Activated B cell treated with CpG ODN at 0.5 μM for 24 hours (primary cell): ENCODE measurements at places on chromosomes 12 and 14. TPM values are rescaled to one million over a fixed set of nuclear protein-coding genes. Genes with fewer than 3 reads are reported as not detected.

DNA sequence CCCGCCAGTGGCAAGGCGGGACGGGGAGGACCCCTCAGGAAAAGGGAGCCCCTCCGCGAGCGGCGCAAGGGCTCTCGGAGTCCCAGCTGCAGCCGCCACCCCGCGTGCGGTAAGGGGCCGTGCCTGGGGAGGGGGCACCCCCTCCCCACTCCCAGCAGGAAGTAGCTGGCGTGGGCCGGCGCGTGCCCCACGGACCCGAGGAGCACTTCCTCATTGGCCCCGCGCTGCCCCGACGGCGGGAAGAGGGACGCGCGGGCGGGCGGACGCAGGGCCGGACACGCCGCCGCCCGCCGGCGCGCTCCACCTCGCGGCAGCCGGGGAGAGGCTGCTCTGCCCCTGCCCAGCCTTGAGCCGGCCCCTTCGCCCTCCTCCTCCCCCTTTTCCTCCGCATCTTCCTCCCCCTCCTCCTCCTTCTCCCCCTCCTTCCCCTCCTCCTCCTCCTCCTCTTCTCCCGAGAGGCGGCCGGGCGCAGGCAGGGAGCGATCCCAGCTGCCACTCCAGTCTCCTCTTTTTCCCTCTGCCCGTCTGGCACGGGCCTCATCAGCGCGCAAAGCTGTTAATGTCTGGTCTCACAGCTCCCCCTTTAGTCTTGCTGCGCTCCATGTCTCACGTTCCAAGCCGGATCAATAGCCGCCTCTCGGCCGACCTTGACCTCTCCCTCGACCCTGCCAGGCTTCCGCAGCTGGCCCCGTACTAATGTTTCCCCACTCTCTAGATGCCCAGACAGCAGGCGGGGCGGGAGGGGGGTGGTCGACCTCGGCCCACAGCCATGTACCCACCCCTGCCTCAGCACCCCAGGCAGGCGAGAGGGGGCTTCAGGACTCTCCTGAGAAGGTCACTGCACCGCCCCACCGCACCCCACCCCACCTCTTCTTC lies 2.6 kb upstream of the BCL11B start:
- DNase-seq, result no peak

GRCh38 chr14:100325231-100325632 lies 2.1 kb downstream of the SLC25A47 start:
- no peak for DNase-seq

- DNase-seq, result no peak
These were observed 126.2 kb downstream of the CRADD start for GRCh38 chr12:93803424-93803807.

DNA sequence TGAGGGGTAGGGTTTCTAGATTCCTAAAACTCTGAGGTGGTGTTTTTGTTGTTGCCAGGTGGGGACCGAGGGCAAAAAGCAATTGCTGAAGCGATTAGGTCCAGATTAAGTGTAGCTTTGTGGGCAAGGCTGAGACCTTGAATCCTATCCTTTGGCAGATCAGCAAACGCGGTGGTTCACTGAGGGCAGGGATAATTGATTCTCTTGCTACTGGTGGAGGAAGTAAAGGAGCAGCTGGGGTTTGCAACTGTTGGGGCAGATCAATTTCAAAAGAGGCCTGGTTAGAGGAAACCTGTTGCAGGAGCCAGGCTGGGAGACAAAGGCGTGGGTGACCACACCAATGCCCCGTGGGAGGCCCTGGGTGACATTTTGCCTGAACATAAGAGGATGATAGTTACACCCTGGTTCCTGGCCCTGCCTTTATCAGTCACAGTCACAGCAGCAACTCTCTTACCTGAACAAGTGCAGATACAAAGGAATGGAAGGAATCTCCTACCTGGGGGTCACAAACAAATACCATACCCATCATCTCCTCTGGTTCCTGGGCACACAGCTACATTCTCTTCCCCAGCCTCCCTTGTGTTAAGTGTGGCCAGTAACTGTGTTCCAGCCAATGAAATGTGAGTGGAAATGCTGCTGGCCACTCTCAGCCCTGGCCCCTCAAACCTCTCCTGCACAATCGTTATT lies 43.3 kb upstream of the RASSF3 start:
- no peak for DNase-seq

- DNase-seq, result no peak
These were observed 14.1 kb downstream of the TEDC1 start for GRCh38 chr14:105505101-105505500.

DNA sequence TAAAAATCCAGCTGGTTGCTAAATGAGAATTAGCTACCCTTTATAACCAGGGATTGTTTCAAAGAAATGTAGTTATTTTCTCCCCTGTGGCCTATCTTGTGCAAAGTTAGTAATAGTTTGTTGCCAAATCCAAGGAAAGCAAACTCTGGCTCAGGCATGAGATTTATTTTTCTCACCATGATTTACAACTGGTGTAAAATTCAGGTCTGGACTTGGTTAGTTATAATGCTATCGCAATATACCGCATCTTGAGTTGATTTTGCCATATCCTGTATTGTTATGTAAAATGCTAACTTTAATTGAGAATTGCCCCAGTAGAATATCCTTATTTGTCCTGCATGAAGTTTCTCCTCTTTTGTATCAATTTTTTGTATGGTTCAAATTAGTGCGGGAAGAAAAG lies 135.5 kb downstream of the CRADD start:
- DNase-seq, result no peak

- DNase-seq, result no peak
These were observed 137.3 kb downstream of the CACNA1C start for GRCh38 chr12:2190085-2190484.

DNA sequence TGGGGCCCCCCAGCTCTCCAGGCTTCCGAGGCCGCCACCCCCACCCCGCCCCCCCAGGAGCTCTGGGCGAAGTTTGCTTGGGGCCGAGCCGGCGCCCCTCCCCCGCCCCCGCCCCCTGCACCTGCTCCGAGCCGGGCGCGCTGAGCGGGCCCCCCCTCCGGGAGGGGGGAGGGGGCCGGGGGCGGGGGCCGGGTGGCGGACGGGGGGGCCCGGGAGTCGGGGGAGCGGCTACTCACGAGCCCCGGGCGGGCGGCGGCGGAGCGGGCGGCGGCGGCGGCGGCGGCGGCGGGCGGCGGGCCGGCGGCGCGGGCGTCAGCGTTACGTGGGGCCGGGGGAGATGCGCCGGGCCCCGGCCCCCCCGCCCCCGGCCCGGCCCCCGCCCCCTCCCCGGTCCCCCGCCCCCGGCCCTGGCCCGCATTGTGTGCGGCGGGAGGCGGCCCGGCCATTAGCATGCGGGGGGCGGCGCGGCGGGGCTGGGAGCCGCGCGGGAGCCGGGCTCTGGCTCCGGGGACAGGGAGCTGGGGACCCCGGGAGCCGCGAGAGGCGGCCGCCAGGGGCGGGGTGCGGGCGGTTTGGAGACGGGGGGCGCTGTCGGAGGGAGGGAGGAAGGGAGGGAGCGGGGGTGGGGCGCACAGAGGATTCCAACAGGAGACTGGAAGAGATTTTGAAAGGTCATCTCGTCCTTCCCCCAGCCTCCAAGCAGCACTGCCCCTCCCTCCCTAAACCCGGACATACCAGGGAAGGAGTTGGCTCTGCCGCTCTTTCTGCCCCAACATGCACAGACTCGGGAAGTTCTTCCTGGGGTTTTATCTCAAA lies at the start of gene ZNF219:
Gene ZNF219 (minus strand): TSS at position 580 of the 816 bp plus-strand sequence. CDS start 5,064 bp downstream, outside the sequence.
- peak; percentile 43 for DNase-seq

GRCh38 chr12:100919116-100919515 lies 124.5 kb downstream of the ANO4 start:
- DNase-seq, result no peak

GRCh38 chr12:84660139-84660538 lies 252.5 kb downstream of the SLC6A15 start:
- no peak for DNase-seq

DNA sequence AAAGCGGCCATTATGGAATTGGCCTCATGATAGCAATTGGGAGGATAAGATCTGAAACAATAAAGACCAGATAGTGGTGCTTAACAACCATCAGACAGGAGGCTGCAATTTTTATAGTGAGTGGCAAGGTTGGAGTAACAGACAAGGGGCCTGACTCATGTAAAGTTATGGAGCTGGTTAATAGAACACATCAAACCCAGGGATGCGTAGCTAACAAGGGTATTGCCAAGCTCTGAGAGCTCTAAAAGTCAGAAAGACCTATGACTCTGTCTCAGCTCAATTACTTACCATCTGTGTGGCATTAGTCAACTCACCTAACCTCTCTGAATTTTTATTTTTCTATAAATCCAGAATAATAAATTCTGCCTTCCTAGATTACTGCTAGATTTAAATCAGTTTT lies 1731.5 kb upstream of the FLRT2 start:
- no peak for DNase-seq

DNA sequence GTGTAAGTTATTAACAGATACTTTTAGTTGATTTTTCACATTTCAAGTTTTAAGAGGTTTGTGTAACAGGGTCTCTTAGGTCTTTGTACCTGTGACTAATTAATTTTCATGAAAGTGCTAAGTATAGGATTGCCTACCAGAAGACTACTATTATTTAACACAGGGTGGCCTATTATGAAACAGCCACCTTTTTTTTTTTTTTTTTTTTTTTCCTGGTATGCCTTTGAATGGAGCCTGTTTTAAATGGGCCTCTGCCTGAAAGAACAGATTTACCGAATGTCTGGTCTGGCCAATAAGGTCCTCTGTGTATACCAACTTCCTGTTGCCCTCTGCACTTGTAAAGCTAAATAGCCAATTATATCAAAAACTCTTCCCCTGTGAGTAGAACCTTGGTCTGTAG lies 62.5 kb downstream of the SLC38A6 start:
- no peak for DNase-seq

Gene AVPR1A
- total RNA-seq, result not detected in 2 replicates

Gene FIGNL2
- 0.39 and 0.69 TPM in 2 replicates for total RNA-seq

Gene FLVCR2
- 11.7 and 12.5 TPM in 2 replicates for total RNA-seq

Gene POTEM
- 0.16 TPM in 1 of 2 replicates, not detected in the other for total RNA-seq

Gene DPF3
- total RNA-seq, result 3.5 and 4.3 TPM in 2 replicates

Gene GPR162
- not detected in 2 replicates for total RNA-seq
